Neuronal stem cell (in vitro differentiated cells): ENCODE measurements at places on chromosomes 16 and 17.

- DNase-seq: no peak
Observed at GRCh38 chr16:64417711-64418227, 704.1 kb downstream of the CDH11 start.

- DNase-seq: no peak
Observed at GRCh38 chr17:4301066-4301465, 37.3 kb upstream of the ANKFY1 start.

- no peak for DNase-seq
Observed at GRCh38 chr16:68470461-68471150, 22.3 kb upstream of the SMPD3 start.

DNA sequence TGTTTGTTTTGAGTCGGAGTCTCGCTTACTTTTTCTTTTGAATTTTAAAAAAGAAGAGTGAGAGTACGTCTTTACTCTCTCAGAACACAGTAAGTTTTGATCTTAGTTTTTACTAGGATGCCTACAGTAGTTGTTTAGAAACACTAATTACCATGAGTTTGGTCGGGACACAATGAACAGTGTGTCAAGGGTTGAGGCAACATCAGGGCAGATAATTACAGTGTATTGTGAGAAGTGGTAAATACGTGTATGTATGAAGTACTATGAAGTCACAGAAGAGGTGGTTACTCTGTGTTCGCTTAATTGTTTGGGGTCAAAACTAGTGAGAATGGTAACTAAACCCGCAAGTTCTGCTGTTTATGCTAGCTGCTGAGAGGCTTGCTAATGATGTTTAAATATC is 18.2 kb downstream of the PAFAH1B1 start:
- no peak for DNase-seq

DNA sequence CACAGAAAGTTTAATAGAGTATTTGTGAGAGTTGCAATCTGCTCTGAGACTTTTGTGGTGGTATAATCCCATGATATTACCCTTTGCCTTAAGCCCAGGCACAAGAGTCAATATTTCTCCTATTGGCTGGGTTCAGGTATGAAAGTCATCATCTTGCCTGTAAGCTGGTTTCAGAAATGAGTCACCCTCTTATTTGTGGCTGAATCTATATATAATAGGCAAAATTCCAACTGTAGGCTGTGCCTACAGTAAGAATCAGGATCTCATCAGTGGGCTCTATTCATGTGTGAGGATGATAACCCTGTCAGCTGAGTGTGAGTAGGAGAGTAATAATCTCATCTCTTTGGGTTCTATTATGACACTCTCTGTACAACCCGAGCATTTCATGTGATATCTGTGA is 2103.1 kb downstream of the TP53TG3F start:
- no peak for DNase-seq

DNA sequence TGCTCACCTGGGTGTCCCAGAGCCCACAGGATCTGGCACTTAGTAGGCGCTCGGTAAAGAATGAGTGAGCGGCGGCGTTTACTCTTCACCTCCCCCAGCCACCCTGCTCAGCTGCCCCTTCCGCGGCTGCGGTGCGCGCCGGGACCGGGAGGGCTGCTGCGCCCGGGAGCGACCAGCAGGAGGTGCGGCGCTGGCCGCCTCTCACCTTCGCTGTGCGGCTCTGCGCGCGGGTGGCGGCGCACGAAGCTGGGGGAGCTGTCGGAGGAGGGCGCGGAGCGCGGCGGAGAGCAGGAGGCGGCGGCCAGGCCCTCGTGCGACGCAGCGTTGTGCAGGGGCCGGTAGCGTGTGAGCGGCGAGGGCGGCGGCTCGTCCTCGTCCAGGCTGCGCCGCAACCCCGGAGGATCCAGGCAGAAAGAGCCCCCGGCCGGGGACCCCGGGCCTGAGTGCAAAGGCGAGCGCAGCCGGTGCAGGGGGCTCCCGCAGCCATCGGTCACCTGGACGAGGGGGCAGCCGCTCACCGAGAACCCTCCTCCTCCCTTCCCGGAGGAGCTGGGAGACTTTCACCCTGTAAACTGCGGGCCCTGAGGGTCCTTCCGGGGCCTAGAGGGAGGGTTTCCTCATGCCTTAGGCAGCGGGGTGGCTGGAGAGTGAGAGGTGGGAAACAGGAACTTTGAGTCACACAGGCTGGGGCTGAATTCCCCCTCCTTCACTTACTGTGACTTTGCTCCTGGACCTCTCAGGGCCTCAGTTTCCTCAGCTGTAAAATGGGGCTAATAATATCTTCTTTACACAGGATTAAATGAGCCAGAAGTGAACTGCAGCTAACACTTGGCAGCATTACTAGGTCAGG is 12.5 kb downstream of the SAMD14 start:
- DNase-seq: no peak

DNA sequence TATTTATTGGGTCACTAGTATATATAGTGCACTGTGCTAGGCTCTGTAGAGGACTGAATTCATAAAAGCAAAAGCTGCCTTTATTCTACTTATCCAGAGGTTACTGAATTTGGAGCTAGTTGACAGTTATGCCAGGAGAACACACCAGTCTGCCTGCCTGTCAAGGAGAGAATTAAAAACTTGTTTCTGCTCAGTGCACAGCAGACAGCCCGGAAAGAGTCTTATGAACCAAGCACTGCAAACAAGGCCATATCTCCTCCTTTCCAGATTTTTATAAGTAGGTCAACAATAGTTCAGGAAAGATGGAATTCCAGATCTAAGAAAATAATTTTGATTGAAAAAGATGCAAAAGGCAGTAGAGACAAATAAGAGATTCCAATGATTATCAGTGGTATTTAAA is 267.8 kb downstream of the CA10 start:
- DNase-seq: no peak

DNA sequence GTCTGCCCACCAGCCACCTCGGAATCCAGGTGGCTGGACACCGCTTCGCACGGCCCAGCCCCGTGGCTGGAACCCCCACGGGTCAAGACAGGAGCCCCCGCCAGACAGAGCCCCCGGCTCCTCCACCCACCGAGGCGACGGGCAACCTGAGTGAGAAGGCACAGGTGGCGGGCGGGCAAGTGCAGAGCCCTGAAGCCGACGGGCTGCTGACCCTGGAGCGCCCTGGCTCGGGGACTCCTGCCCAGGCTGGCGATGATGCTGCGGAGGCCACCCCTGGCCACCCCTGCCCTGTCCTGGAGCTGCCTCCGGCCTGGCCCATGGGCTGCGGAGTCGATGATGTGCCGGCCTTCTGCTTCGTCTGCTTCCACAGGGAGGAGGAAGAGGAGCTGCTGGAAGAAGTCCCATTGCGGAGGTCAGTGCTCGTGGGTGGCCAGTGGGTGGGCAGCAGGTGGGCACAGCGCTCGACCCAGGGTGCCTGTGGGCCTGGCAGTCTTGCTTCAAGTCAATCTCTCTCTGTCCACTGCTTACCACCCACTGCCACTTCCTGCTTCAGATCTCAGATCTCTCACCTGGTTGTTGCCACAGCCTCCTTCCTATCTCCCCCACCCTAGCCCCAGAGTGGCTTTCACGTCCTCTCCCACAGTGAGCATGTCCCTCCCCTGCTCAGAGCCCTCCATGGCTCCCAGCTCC is 33.1 kb upstream of the SBK1 start:
- DNase-seq: no peak

DNA sequence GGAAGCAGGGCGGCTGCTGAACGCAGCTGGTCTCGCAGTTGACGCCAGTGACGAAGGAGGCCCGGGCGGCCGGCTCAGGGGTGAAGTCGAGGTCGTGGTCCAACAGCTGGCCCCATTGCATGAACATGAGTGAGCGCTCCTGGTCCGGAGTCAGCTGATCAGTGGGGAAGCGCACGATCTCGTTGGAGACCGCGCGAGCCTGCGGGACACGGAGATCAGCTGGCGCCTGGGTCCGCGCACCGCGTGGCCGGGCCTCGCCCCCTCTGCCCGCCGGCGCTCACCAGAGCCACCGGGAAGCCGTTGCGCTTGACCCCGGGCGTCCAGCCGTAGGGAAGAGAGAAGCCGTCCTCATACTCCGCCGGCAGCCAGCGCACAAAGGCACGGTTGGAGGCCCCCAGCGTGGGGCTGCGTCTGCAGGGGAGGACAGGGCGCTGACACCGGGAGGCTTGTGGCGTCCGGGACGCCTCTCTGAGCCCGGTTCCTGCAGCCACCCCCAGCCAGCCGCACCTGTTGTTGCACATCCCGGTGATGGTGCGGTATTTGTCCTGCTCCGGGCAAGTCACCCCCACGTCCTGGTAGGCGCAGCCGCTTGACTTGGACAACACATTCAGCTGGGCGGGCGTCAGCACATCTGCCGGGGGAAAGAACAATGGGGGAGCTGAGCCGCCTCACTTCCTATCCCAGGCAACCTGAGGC is 1.6 kb downstream of the MPO start:
- no peak for DNase-seq

GRCh38 chr17:74759941-74760340 is 11.5 kb downstream of the NHERF1 start:
- no peak for DNase-seq

DNA sequence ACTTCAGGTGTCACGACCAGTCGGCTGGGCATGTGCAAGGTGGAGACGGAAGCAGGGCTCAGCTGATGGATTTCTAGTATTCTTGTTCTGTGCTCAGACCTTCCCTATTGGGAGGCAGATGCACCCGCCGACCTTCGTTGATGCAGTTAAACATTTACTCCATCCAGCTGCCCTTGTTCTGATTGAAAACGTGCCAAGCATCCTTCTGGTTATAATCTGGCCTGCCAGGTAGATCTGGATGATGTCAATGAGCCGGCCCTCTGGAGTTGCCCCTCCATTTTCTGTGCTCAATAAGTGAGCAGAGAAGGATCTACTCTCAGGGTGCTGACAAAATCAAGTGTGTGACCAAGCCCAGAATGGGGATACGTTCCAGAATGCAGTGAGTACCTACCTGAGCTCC is 38.3 kb downstream of the CCDC182 start:
- DNase-seq: no peak

DNA sequence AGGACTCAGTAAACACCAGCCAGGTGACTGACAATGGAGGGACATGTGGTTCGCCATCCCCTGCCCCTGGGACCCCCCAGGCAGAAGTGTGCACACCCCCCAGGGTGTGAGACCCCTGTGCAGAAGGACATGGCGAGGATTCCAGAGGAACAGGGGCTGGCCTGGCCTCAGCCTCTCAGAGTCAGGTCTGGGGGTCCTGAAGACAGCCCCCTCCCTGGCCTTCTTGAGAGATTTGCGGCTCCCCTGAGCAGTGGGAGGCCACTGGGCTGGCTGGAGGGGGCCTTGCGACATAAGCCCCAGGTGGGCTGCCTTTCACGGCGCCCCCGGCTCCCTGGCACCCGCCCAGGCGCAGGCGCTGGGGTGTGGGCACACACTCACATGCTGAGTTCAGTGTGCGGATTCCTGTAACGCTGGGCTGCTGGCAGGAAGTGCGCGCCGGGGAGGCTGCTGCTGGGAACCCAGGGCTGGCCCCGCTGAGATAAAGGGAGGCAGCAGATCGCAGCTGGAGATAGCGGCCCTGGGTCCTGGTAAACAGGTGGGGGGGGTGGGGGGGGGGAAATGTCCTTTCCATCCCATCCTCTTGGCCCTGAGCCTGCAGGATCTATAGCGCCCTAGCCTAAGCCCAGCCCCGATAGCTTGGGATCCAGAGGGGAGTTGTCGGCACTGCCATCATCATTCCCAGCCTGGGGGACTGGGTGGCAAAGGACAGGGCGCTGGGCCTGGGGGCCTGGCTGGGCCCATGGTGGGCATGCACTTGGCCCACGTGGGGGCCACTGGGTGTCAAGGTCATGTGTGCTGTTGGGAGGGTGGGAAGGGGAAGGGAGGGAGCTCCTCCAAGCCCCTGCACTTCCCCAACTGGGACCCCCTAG is 27.1 kb downstream of the TMEM235 start:
- DNase-seq: no peak

DNA sequence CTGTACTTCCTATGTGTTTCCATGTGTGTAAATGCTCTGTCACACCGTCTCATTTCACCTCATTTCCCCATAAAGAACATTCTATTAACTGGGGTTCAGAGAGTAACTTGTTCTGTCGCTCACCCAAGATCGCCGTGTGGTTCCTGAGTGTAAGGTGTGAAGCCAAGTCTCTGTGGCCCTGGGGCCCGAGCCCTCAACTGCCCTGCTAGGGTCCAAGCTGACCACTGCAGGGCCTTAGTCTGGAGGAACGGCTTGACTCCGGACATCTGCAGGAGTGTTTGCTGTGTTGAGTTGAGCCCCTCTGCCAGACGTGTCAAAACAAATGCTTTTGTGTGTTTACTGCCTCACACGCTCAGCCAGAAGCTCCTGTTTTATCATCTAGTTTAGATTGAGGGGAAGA is 244.1 kb downstream of the CCDC182 start:
- no peak for DNase-seq

DNA sequence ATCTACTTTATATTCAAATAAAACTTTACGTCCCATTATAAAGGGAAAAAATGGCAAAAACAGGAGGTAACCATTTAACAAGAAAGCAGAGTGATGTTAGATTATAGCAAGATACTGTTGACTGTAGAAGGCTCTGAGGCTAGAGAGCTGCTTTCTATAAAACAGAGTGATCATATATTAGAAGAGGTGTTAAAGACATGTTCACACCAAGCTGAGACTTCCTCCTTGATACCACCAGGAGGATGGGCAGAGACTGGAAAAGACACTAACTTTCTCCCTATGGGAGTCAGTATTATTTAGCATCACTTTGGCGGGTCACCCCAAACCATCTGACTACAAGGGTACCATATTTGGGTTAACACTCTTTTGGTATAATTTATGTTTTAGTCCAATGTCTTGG is 687 bp upstream of the CIITA start:
- DNase-seq: no peak

- DNase-seq: no peak
Observed at GRCh38 chr16:83940630-83941378, 12.2 kb upstream of the OSGIN1 start.

GRCh38 chr17:7250695-7251627 is 573 bp downstream of the CTDNEP1 start:
- DNase-seq: no peak

DNA sequence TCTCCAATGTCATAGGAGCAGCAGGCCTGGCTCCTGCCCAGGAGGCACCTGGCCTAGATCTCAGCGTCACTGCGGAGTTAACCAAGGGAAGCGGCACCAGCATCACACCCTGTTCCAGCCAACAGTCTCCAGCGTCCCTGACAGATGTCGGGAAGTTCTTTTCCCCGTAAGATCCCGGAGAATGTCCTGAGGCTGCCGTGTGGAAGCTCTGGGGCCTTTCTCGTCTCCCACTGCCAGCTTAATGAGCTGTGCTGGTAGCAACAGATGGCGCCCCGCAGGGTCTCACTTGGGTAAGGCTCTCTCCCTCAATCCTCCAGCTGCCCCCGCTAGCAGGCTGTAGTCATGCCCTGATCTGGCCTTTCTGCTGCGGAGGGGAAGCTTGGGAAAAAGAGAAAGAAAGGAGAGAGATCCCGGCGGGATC is 57.5 kb downstream of the MARCHF10 start:
- no peak for DNase-seq

- no peak for DNase-seq
Observed at GRCh38 chr16:56481468-56482122, 30.2 kb downstream of the OGFOD1 start.

- DNase-seq: peak; percentile 70
Observed at GRCh38 chr17:66829386-66829864, 5.5 kb upstream of the CACNG5 start.

DNA sequence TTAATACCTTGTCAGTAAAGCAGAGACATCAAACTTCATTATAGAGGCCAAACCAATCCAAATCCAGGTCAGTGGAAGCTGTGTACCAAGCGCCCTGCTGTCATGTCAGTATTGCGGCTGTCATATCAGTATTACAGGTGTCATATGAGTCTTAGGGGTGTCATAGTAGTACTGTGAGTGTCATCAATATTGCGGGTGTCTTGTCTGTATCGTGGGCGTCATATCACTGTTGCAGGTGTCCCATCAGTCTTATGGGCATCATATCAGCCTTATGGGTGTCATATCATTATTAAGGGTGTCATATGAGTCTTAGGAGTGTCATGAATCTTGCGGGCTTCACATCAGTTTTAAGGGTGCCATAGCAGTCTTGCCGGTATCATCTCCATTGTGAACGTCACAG is 6.0 kb upstream of the PRDM7 start:
- no peak for DNase-seq
